ENCODE measurements at places on chromosomes 3 and 15. TPM values are rescaled to one million over a fixed set of nuclear protein-coding genes. Genes with fewer than 3 reads are reported as not detected.

Gene TRAT1
- 0.26 TPM for total RNA-seq

Gene C3orf20
- total RNA-seq, result not detected

Gene PRRT3
- 0.83 TPM for total RNA-seq

Gene SYNM
- 2,515 TPM for total RNA-seq

Gene EFHB
- total RNA-seq, result 0.50 TPM

Gene CASR
- total RNA-seq, result not detected

Gene GABRR3
- total RNA-seq, result not detected

Gene DAZL
- not detected for total RNA-seq

Gene KCTD6
- total RNA-seq, result 14.5 TPM

Gene C2CD4A
- total RNA-seq, result not detected

Gene THRB
- 47.1 TPM for total RNA-seq

Gene NMD3
- total RNA-seq, result 32.3 TPM

Gene PAK6
- not detected for total RNA-seq

Gene ZMYND10
- total RNA-seq, result 0.52 TPM

Gene SAMMSON
- total RNA-seq, result 2.8 TPM

Gene BNIP2
- 163 TPM for total RNA-seq

Gene GOLGA6L6
- not detected for total RNA-seq

Gene NLGN1
- 12.9 TPM for total RNA-seq

Gene ATP10A
- total RNA-seq, result 51.9 TPM

Gene CKMT1A
- not detected for total RNA-seq

Gene DUOXA2
- total RNA-seq, result not detected

Gene TMCO5A
- not detected for total RNA-seq

Gene SOX14
- not detected for total RNA-seq

Gene SLC12A1
- not detected for total RNA-seq

Gene PATL2
- 0.19 TPM for total RNA-seq

Gene CYP1A1
- total RNA-seq, result not detected

Gene MUC4
- 0.42 TPM for total RNA-seq

Gene SEMA6D
- 2.1 TPM for total RNA-seq

Gene SERPINI1
- 3.1 TPM for total RNA-seq

Gene DLL4
- total RNA-seq, result 1.7 TPM

Gene GCSAM
- total RNA-seq, result 0.33 TPM

Gene LIPC
- 0.63 TPM for total RNA-seq

Gene NR2F2
- total RNA-seq, result 109 TPM
